Esophagus squamous epithelium (tissue), 5 donors: ENCODE measurements at places on chromosomes 13 and 19.

DNA sequence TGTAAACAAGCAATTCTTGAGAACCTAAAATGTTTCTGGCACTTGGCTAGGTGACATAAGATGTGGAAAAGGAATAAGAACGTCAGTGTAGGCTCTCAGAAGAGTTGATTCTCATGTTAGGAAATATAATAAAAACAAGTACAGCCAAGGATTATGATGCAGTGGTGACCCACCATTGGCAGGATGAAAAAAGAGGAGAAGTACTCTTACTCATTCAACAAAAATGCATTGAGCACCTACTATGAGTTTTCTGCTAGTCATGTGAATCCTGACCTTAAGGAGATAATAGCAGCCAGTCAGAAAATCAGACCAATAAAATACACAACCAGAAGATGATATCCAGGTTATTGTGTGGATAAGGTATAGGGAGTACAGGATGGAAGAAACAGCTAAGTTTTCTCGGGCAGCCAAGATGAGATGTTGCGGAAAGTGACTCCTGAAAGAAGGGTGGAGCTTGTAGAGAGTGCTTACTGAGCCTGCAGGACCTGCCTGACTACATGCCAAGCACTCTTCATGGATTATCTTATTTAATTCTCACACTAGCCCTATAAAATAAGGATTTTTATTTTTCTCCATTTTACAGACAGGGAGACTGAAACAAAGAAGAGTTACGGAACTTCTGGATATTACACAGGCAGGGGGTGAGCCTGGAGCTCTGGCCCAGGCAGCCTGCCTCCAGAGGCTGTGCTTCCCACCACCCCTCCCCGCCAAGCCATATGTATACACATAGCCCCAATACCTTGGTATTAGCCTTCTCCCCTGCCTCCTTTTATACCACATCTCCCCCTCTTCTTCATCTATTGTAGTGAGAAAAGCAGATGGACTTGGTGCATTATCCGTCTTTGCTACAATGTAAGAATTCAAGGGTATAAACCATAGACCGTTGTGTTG is 58.0 kb downstream of the TGDS start:
- no peak for DNase-seq

DNA sequence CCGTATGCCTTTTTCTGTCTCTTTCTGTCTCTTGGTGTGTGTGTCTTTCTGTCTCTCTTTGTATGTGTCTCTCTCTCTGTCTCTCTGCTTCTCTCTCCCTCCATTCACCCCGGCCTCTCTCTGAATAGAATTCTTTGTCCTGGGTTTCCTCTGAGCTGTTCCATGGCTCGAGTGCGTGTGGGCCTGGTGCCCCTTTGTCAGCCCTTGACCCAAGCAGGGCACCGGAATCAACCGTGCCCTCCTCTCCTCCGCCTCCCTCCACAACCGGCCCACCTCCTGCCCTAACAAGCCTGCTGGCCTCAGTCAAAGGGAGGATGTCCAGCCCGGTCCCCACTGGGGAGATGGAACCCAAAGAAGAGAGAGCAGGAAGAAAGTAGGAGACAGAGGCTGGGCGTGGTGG is 3.2 kb downstream of the AXL start:
- no peak for DNase-seq

DNA sequence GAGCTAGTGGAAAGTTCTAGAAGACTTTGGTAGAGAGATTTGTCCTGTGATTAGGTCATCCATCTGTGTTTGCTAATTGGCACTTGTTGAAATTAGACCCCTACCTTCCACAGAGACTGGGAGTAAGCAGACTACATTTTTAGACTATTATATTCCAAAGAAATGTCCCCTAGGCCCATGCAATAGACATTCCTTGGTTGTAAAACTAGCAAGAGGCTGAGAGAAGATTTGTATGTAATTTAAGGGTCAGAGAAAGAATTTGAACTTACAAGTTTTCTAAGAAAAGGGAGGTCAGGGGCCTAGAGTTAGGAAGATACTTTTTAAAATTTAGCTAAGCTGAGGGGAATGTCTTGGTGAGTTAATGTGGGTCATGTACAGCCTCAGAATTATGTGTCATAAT is 470.7 kb upstream of the SLITRK1 start:
- DNase-seq, result no peak

DNA sequence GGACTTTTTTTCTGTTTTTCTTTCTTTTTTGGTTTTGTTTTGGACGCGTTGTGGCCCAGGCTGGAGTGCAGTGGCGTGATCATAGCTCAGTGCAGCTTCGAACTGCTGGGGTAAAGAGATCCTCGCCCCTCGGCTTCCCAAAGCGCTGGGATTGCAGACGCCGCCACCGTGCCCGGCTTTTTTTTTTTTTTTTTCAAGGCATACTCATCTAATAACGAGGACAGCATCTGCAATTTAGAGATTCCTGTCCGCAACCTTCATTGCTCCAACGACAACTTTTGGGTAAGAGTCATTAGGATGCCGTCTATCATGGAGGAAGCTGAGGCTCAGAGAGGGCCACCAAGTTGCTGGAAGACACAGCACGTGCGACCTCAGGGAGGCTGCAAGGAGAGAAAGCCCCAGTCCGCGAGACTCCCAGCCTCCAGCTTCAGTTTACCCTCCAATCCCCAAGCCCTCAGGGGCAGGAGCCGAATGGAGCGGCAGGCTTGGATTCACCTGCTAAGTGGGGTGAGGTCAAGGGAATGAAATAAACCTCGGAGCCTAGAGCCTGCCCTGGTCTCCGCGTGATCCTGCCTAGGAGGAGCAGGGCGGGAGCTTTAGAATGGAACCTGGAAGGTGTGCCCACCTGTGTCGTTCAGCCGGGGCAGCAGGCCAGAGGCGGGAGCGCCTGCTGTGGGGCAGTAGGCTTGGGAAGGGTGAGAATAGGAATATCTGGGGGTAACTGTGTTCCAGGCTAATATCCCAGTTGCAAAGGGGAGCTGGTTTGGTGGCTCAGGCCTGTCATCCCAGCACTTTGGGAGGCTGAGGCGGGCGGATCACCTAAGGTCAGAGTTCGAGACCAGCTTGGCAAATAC is 676 bp upstream of the POLRMT start:
- DNase-seq, result no peak

- no peak for DNase-seq
Measured at GRCh38 chr19:50349277-50350057, 16.0 kb downstream of the NAPSA start.

- no peak for DNase-seq
Measured at GRCh38 chr13:30629527-30629926, 11.8 kb downstream of the USPL1 start.

DNA sequence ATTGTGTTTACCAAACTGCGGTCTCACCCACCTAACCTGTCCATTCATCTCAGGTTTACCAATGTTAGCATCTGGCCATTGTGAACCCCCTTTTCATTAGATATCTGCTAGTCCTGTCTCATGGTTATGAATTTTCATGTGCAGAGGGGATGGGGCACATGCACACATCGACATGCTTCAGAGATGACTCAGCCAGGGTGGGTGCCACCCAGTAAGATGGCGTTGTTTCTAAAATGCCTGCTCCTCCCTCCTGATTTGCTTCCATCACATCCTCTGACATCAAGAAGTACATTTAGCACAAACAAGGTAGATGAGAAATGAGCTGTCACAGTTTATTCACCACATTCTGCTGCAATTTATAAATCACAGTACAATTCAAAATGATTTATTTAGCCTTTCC is 51.3 kb downstream of the GPALPP1 start:
- no peak for DNase-seq

DNA sequence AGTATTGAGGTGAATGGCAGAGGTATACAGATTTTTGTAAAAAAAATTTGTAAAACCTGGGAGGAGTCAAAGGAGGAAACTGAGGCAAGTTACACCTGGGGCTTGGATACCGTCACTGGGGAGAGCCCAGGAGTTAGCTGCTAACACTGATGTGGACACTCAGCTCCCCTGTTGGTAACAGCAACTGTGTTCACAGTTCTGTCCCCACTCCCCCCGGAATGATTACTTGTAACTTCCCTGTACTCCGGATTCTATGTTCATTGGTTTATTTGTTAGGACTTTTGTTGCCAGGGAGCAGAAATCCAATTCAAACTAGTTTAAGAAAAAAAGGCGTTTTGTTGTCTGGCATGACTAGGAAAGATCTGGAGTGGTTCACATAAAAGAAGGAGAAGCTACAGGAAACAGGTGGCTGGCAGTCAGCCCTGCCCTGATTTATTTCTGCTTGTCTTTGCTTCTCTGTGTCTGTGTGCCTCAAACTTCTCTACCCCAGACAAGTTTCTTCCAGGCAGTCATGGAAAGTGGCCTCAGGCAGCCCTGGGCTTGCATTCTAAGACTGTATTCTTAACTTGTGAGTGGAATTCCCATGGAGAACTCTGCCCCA is 2.3 kb upstream of the GPR12 start:
- no peak for DNase-seq

GRCh38 chr13:70324519-70324918 is 216.3 kb upstream of the KLHL1 start:
- no peak for DNase-seq

DNA sequence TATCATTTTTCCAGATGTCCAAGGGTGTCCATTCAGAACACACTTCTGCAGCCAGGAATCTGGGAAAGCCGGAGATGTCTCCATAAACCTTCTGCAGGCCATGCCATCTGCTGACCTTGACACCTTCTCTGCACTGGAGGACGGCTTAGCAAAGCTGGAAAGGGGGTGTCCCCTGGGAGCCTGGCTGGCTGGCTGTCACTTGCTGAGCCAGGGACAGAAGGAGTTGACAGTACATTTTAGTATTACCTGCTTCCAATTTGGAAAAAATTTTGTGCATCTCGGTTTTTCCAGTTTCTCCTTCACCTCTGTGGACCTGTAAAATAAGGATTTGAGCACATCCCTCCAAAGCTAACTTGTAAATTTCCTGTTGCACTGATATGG is 8.1 kb upstream of the CHST8 start:
- no peak for DNase-seq

- DNase-seq, result no peak
Measured at GRCh38 chr19:4911786-4912672, 2.7 kb downstream of the UHRF1 start.

- DNase-seq, result no peak
Measured at GRCh38 chr19:43555185-43555770, 20.0 kb downstream of the XRCC1 start.

GRCh38 chr13:22091222-22091970 is 420.5 kb downstream of the FGF9 start:
- no peak for DNase-seq

GRCh38 chr13:39527961-39528660 is 74.9 kb downstream of the LHFPL6 start:
- no peak for DNase-seq

- DNase-seq, result no peak
Measured at GRCh38 chr13:37209621-37210580, 104.4 kb upstream of the CSNK1A1L start.

DNA sequence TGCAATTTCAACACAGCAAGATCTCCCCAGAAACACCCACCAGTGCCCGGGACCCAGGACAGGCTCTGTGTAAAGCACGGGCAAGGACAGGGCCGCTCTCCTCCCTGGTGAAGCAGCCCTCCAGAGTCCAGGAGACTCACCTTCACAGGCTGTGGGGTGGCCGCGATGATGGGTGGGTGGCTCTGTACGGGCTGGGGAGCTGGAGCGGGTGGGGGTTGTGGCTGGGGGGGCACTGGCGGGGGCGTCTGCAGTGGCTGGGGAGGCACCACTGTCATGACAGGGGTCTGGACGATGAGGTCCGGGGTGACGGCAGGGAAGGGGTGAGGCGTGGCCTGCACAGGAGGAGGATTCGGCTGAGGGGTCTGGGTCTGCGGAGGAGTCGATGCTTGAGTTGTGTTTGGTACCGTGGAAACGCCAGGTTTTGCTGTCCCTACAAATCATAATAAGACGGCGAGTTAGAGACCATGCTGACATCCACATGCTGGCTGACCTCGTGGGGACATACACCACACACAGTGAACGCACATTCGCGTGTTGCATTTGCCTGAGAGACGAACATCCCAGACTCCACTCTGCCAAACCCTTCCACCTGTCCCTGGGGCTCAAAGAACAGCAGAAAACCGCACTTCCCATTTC is 33.1 kb upstream of the EPHX3 start:
- DNase-seq, result no peak

- no peak for DNase-seq
Measured at GRCh38 chr19:30437869-30438268, 65.7 kb downstream of the ZNF536 start.

DNA sequence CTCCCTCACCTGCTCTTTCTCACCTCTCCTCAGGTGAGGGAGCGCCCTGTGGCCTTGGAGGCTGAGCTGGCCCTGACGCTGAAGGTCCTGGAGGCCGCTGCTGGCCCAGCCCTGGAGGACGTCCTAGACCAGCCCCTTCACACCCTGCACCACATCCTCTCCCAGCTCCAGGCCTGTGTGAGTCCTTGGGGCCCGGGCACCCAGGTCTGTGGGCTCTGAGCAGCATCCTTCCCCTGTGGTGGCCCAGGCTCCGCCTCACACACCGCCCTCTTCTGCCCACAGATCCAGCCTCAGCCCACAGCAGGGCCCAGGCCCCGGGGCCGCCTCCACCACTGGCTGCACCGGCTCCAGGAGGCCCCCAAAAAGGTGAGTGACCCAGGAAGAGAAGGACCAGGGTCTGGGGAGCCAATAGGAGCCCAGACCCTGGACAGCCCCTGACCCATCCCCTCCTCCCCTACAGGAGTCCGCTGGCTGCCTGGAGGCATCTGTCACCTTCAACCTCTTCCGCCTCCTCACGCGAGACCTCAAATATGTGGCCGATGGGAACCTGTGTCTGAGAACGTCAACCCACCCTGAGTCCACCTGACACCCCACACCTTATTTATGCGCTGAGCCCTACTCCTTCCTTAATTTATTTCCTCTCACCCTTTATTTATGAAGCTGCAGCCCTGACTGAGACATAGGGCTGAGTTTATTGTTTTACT is 1.9 kb downstream of the IFNL1 start:
- no peak for DNase-seq

GRCh38 chr13:20301015-20301402 is 68.9 kb upstream of the GJB6 start:
- DNase-seq, result no peak

GRCh38 chr19:49888510-49888824 is 8.2 kb downstream of the IL4I1 start:
- no peak for DNase-seq

DNA sequence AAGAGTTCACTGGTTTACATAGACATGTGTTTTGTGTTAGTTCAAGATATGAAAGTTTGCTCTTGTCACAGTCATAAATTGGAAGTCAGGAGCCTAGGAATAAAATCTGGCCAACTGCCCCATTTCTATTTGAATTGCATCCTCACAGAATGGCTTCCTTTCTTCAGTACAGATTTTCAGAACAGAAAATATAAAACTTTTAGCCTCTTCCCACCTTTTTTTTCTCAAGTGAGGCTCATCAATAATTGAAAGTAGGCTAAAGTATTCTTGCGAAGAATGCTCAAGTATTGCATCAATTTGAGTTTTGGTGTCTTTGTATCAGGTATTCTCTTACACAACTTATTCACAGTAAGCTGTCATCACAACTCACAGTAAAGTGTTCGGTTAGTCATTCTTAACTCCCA is 802.7 kb downstream of the PCDH9 start:
- no peak for DNase-seq
